ENCODE measurements at places on chromosomes 11 and 22. TPM values are rescaled to one million over a fixed set of nuclear protein-coding genes. Genes with fewer than 3 reads are reported as not detected.

GRCh38 chr11:30351061-30351460, 28.2 kb downstream of the ARL14EP start:
- DNase-seq: no peak

- DNase-seq: peak; percentile 67
These were observed 280.7 kb upstream of the CADM1 start for GRCh38 chr11:115784796-115785521.

- DNase-seq: no peak
These were observed 13.5 kb downstream of the KCNQ1 start for GRCh38 chr11:2458321-2458720.

The IGLL5 gene
- total RNA-seq: not detected

The APOBEC3B gene
- total RNA-seq: 4.5 TPM

The ENTHD1 gene
- not detected for total RNA-seq

The CASP5 gene
- total RNA-seq: not detected

The LDLRAD3 gene
- 6.1 TPM for total RNA-seq

The UBQLN3 gene
- not detected for total RNA-seq

Measured in Daoy (cell line).